ENCODE measurements at places on chromosomes 12 and 14. TPM values are rescaled to one million over a fixed set of nuclear protein-coding genes. Genes with fewer than 3 reads are reported as not detected.

The SYNDIG1L gene
- total RNA-seq: 0.48 TPM

The RACGAP1 gene
- total RNA-seq: 15.3 TPM

The CARMIL3 gene
- 0.32 TPM for total RNA-seq

The RHNO1 gene
- total RNA-seq: 8.8 TPM

- DNase-seq: no peak
These were observed 406.3 kb upstream of the FAR2 start for GRCh38 chr12:28742791-28743190.

DNA sequence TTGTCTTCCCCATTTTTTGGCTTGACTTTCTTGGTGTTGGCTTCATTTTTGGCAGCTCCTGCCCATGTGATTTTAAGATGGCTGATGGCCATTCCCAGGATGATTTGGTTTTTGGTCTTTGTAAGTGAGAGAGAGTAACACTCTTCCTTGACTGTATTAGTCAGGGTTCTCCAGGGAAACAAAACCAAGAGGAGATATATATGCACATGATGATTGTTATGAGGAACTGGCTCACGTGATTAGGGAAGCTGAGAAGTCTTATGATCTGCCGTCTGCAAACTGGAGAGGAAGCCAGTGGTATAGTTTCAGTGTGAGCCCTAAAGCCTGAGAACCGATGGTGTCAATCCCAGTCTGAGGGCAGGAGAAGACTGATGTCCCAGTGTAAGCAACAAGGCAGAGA lies 146.6 kb downstream of the NRXN3 start:
- no peak for DNase-seq

DNA sequence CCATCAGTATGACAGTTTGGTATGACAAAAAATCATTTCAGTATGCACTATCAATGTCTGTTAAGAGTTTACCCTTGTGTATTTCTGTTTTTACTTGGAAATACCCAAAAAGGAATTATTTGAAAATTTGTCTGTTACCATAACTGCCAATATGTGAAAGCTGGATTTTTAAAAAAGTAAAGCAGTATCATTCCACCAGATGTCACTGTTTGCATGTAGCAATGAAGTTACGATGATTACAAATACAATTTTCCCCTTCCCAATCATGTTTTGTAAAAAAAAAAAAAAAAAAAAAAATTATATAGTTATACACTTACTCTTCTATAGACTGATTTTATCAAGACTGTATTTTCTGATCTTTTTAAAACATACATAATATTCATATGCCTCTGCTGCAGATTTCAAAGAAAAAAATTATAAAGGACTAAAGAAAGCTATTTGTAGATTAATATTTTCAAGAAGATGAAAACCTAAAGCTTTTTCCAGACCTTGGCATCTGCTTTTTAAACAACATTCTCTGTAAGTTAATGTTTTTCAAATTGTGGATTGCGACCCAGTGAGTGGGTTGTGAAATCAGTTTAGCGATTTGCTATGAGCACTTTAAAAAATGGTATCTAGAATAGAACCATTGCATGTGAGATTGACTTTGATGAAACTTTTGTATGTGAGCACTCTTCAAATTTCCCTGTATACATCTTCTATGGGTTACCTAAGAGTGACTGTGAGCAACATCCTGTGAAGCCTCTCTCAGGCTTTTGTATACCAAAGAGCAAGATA lies 114.2 kb downstream of the TTC6 start:
- no peak for DNase-seq

- no peak for DNase-seq
These were observed 432.6 kb downstream of the PCNX1 start for GRCh38 chr14:71339650-71340415.

GRCh38 chr14:69612783-69613130 lies 1.4 kb downstream of the SUSD6 start:
- no peak for DNase-seq

GRCh38 chr14:70422538-70422937 lies 5.6 kb upstream of the SYNJ2BP start:
- DNase-seq: no peak

GRCh38 chr12:97075934-97076630 lies 169.0 kb downstream of the NEDD1 start:
- no peak for DNase-seq

DNA sequence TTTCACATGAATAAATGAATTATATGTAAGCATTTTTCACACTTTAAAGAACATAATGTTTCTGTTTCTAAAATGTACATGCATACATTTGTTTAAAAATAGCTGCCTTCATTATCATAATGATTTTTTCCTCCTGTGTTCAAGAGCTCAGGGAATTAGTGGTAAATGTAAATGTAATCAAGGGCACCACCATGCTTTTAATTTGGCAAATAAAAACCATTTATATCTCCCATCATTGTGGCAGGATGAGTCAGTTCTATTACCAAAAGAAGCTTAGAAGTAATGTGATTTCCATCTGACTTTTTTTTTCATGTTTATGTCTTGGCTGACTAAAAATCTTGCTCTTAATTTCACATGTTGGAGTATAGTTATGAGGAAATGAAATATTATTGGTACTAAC lies 176.1 kb downstream of the GXYLT1 start:
- no peak for DNase-seq

DNA sequence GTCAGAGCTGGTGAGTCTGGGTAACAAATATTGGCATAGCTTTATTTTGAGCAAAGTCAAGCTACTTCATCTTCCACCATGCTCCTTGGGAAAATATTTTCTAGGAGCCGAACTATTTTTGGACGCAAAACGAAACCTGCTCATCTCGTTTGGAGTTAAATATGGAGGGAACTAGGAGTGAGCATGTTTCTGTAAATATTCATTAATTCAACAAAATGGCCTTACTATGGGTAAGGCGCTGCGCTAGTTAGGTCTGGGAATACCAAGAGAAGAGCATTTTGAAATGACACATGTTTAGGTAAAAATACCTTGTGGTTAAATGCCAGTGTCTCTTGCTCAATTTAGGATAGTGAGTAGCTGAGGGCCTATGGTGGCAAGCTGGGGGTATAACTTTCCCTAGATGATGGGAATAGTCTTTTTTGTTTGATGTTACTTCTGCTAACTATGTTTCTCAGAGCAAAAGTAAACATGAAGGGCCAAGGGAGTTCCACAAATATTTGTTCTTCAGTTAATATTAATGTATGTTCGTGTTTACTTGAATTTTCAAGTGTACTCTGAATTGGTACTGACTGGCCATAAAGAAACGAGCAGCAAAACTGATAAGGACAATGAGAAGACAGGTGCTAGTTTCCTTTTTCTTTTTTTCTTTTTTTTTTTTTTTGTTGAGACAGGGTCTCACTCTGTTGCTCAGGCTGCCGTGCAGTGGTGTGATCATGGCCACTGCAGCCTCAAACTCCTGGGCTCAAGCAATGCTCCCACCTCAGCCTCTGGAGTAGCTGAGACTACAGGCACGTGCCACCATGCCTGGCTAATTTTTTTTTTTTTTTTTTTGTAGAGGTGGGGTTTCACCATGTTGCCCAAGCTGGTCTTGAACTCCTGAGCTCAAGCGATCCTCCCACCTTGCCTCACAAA lies 77.7 kb downstream of the MAP1LC3B2 start:
- DNase-seq: no peak
